ENCODE measurements at places on chromosomes 1 and 21.

GRCh38 chr21:35048183-35048601 lies 910 bp downstream of the RUNX1 start:
- DNase-seq: no peak

DNA sequence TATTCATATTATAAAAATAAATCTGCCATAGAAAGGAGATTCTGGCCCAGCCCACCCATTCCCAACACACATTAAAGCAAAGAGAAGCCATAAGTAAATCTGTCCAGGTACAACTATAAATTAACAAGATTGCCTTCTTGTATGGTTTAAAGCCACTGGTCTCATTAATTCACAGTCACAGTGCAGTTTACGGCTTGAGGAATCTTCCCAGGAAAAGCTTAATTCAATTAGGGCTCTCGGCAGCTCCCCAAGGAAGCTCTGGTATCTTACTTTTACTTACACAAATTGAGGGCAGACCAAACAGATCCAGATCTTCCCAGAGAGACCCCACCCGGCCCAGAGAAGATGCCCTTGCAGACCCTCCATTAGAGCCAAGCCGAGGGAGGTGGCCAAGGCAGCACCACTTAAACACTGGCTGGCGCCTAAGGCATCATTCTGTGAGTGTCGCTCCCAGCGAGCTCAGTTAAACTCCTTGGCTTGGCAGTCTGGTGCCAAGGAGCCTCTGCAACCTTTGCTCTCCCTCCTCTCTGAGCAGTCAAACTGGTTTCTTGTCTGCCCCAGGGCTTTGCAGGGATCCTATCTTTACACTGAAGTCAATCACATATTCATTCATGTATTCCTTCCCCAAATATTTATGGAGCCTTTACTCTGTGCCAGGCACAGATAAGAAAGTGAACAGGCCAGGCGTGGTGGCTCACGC lies 10.7 kb downstream of the SLC9A1 start:
- no peak for DNase-seq

DNA sequence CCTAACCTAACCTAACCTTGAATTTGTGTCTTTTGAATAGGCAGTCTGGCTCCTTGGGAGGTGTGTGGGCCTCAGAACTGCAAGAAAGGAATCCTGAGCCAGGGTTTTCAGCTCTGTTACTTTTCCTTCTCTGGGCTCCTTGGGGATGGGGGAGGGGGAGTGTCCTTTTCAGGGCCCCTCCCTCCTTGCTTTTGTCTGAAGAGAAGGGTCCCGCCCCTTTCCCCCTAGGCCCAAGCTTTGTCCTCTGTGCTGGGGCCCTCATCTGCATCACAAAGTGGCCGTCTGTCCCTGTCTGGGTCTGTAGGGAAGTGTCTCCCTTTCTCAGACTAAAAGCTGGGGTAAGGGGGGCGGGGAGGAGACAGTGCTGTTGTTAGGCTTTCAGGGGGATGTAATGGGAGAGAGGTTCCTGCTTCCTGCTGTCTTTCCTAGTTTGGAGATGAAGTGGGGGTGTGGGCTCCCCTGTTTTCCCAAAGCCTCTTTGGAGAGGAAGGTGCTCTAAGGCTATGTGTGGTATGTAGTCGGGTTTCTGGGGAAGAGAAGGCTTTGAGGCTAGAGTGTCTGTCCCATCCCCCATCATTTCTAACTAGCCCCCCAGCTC lies 3.1 kb downstream of the AGO1 start:
- DNase-seq: no peak

DNA sequence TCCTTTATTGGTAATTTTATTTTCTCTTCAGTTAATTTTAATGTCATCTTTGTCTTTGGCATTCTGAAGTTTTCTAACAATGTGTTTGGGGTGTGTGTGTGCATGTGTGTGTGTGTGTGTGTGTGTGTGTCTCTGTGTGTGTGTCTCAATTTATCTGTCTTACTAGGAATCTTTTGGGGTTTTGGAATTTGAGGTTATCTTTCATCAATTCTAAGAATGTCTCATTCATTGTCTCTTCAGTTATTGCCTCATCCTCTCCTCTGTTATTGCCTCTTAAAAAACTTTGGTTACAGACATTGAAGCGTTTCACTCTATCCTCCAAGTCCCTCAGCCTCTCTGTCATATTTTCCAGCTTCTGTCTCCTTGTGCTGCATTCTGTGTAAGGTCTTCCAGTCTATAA lies 18.1 kb upstream of the SAMD13 start:
- DNase-seq: no peak

GRCh38 chr1:201709564-201710295 lies 119.2 kb upstream of the IPO9 start:
- DNase-seq: no peak

- no peak for DNase-seq
Observed at GRCh38 chr1:200386416-200386815, 23.4 kb downstream of the ZNF281 start.

DNA sequence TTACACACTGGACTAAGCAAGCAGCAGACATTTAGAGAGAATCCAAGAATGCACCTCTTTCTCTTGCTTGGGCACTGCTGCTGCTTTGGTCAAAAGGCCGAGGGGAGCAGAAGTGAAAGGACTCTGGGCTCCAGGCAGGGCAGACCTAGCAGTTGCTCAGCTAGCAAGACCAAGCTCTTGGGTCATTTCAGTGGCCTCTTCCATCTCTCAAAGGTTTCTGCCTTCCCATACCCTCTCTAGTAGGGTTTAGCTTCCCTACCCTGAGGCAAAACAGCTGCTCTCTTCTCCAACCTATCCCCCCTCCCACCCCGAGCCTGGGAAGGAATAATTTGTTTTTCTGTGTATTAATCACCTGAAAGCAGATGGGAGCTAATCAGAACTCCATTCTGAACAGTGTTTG lies 25.8 kb downstream of the TFAP2E start:
- no peak for DNase-seq

DNA sequence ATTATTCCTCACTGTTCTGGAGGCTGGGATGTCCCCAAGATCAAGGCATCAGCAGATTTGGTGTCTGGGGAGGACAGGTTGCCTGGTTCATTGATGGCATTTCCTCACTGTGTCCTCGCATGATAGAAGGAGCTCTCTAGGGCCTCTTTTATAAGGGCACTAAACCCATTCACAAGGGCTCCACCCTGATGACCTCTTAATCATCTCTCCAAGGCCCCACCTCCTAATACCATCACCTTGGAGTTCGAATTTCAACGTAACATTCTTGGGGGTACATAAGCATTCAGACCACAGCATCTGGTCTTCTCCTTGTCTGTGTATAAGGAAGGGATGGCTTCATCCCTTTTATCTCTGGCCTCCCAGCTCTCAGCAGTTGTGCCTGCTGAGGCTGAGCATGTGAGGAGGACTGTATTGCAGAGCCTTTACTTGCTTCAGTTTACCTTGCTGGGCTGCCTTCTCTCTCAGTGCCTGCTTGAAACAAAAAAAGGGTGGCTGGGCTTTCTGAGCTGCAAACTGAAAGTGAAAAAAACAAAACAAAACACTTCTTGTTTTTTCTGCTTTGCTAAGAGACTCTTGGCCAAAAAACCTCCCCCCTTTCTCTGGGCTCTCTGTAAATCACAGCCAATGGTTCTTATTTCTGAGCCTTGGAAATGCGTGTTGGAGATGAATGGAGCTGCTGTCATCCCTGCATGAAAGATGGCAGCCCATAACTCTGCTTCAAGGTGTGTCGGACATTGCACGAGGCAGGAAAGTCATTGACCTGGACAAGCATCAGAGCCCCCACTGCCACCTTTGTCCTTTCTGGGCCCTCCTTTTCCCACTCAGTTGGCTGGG lies 75.8 kb downstream of the RHOU start:
- no peak for DNase-seq

- no peak for DNase-seq
Observed at GRCh38 chr1:31439276-31439675, 26.3 kb downstream of the SERINC2 start.

GRCh38 chr1:235017719-235018118 lies 110.9 kb downstream of the TOMM20 start:
- DNase-seq: no peak

- no peak for DNase-seq
Observed at GRCh38 chr1:87208931-87209330, 119.7 kb upstream of the LMO4 start.

GRCh38 chr1:2875707-2876561 lies 74.4 kb upstream of the TTC34 start:
- DNase-seq: no peak

DNA sequence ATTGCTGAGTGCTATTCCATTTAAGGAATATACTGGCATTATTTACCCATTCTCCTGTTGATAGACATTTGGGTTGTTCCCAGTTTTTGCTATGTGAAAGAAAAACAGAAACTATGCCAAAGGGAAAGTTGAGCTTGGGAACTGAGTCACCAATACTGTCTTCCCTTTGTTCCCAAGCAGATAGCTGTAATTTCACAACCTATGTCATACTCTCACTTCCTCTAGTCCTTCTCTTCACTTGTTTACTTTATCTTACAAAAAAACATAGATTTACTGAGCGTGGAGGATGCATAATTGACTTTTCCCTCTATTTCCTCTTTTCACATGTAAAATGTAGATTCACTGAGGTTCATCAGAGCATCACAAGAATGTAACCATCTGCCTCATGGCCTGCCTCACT lies 32.4 kb upstream of the PGBD5 start:
- no peak for DNase-seq

GRCh38 chr1:28329395-28330153 lies 734 bp downstream of the MED18 start:
- no peak for DNase-seq

GRCh38 chr1:154270833-154271232 lies 1.6 kb upstream of the HAX1 start:
- DNase-seq: no peak

GRCh38 chr1:65959896-65960567 lies 167.3 kb downstream of the PDE4B start:
- DNase-seq: no peak

- no peak for DNase-seq
Observed at GRCh38 chr21:41210426-41211059, 42.6 kb downstream of the BACE2 start.

DNA sequence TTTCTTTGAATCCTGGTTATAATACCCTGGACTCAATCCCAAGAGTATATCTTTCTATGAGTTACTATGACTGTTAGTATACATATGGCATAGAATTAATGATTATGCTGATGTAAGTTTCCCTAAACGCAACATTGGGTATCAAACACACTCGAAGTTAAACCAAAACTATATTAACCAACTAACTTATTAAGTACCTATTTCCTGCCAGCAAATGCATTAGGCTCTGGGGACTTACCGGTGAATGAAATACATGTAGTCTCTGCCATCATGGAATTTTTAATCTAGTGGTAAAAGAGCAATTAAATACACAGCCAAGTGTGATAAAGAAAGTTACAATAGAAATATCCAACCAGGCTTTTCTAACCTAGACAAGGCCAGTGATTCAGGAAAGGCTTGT lies 193.6 kb upstream of the ADGRL2 start:
- no peak for DNase-seq
